ENCODE measurements at places on chromosomes 16 and 17.

DNA sequence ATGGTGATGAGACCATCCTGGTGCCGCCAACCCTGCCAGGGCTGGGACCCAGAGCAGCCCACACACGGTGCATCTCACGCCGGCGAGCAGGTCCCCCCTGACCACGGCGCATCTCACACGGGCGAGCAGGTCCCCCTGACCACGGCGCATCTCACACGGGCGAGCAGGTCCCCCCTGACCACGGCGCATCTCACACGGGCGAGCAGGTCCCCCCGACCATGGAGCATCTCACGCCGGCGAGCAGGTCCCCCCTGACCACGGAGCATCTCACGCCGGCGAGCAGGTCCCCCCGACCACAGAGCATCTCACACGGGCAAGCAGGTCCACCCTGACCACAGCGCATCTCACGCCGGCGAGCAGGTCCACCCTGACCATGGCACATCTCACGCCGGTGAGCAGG is 59.2 kb downstream of the MRM3 start:
- ATAC-seq: no peak

DNA sequence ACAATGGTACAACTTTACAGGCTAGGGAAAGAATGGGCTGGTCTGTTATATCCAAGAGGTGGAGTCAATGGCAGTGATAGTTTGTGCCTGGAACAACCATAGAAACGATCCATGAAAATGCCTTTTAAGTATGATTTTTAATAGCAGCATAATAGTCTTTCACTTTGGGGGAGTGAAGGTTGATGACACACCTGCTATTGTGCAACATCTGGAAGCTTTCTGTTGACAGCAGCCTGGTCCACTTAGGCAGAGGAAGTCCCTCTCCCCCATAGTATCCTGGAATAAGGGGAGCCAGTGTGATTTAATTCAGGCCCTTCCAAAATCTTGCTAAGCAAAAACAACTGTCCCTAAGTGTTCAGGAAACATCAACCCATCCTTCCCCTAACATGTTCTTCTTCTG is 56.3 kb upstream of the HS3ST4 start:
- ATAC-seq: no peak

DNA sequence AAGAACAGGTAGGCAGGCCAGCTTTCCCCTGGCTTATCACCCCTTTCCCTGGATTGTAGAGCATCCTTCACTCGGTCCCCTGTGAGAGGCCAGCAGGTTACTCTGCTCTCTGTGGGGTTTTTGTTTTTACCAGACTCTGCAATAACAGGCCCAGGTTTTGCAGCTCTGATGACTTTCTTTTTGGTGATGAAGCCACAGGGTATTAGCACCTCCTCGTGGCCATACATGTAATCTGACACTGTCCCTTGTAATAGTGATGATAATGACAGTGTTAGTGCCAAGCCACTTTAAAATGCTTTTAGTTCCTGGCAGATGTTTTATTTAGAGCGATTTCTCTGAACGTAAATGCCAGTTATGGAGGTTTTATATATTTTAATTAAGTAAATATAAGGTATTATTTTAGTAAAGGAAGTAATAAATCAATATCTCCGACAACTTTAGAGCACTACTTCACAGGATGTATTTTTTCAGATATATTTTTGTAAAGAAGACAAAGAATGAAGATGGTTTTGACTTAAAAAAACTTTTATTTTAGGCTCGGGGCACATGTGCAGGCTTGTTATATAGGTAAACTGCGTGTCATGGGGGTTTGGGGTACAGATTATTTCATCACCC is 38.0 kb upstream of the CPHXL start:
- peak; percentile 97 for ATAC-seq

DNA sequence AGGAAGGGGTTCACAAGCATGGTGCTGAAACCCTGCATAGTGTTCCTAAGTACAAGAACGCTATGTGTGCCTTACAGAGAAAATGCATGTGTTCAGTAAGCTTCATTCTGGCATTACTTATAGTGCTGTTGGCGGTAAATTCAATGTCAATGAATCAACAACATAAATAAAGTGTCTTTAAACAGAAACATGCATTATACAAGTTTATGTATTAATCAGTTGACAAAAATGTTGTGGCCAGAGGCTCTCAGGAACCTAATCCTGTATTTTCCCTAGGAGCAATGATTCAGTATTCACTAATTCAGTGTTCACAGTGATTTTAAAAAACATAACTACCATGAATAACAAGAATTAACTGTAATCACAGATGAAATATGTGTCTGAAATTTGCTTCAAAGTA is 47.1 kb upstream of the MYOCD start:
- ATAC-seq: no peak
